ENCODE measurements at places on chromosomes 2 and 18. TPM values are rescaled to one million over a fixed set of nuclear protein-coding genes. Genes with fewer than 3 reads are reported as not detected.
A peak's percentile ranks its signal among the peaks of the same experiment; 100 is the strongest.

GRCh38 chr18:14943967-14944636 is 196.1 kb downstream of the ANKRD30B start:
- no peaks in the 10 kb centered on the region for H3K36me3 ChIP-seq
- no peak overlapping the region for H3K27ac ChIP-seq
- no peaks in the 10 kb centered on the region for H3K4me1 ChIP-seq
- H3K4me3 ChIP-seq, result no peak overlapping the region
- DNase-seq, result no peak
- no peaks in the 10 kb centered on the region for H3K27me3 ChIP-seq

DNA sequence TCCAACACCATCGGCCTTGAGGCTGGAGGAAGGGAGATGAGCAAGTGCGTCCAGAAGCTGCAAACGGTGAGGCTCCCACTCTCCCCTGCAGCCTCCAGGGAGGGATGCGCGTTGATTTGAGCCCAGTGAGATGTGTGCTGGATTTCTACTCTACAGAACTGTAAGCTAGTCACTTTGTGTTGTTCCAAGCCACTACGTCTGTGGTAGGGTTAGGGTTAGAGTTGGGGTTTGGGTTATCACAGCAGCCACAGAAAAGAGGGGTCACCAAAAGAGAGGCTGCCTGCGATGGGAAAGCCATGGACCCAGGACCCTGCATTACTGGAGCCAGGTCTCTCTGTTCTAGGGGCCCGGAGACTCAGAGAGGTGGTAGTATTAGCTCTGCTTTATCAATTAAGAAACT is 94.5 kb downstream of the KCNF1 start:
- H3K4me1 ChIP-seq, result no peaks in the 10 kb centered on the region
- DNase-seq, result no peak
- H3K36me3 ChIP-seq, result no peaks in the 10 kb centered on the region
- H3K4me3 ChIP-seq, result no peak overlapping the region
- H3K27me3 ChIP-seq, result no peaks in the 10 kb centered on the region

IL1RL1 gene
- 0.13 TPM for total RNA-seq

DNA sequence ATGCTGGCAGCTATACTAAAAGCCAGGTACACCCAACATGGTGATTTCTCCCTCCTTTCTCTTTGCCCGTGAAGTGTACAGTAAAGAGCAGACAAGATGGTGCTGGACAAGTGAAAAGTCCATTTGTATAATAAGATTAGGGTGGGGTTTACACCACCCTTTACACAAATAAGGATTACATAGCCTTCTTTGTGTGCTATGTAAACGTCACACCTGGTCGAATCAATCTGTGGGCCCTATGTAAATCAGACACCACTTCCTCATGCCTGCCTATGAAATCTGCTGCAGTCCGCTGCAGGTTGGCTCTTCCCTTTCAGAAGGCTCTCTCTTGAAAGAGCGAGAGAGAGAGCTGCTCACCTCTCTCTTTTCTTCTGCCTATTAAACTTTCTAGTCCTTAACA is 1054.3 kb upstream of the SLC39A10 start:
- H3K36me3 ChIP-seq, result no peaks in the 10 kb centered on the region
- no peak overlapping the region for H3K27ac ChIP-seq
- DNase-seq, result no peak
- no peaks in the 10 kb centered on the region for H3K27me3 ChIP-seq
- no peak overlapping the region for H3K4me3 ChIP-seq

DNA sequence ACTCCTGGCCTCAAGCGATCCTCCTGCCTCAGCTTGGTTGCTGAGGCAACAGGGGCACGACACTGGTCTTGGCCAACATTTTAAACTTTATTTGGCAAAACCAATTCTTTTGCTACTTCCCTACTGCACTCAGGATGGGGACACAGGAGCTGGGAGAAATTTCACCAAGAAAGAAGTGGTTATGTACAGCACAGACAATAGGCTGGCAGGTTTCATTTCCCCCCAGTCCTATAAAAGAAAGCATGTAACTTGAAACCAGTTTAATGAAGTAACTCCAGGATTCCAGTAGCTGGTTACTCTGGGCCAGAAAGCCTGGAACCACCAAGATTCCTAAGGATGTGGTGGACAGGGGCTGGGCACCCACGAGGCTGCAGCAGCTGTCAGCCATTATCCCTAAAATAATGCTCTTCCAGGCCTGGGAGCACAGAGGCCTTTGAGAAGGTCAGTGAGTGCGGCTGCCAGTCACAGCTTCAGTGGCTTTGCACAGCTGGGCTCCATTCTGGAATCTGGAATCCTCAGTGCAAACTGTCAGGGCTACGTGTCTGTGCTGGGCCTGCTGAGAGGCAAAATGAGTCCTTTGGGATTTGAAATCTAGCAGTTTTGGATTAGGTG is 142.3 kb upstream of the ITGA6 start:
- H3K4me3 ChIP-seq, result no peak overlapping the region
- no peaks in the 10 kb centered on the region for H3K36me3 ChIP-seq
- peaks cover 2% of the 10 kb centered on the region for H3K27me3 ChIP-seq
- peaks cover 8% of the 10 kb centered on the region for H3K4me1 ChIP-seq
- DNase-seq, result no peak

IL36G gene
- total RNA-seq, result not detected

DNA sequence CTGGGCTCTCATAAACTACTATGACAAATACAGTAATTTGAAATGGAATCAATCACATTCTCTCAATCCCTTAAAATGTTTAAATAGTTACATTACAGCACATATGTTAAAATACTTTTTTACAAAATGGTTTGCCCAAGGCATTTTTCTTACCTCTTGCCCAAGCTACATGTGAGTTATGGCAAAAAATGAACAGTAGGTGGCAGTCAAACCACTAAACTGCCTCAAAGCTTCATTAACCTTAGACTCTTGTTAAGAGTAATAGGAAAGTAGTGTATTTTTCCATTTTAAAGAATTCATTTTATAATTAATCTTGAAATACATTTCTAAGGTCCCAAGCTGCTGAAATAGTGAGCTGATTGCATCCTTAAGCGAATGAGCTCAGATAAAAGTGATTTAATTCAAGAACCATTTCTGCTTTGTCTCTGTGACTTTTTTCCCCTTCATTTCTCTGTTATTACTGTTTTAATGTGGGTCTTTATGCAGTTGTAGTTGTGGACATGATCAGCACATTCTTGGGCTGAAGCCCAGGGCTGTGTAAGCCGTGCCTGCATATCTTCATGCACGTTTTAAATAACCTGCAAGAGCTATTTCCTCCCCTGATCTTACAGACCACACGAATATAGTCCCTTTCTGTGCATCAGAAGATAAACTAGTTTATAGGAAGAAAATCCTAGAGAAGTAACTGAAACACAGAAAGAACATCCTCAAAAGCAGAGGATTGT is 311.8 kb downstream of the LNPK start:
- peak; percentile 54 for DNase-seq
- no peak overlapping the region for H3K4me3 ChIP-seq
- peaks cover 12% of the 10 kb centered on the region for H3K27me3 ChIP-seq
- H3K4me1 ChIP-seq, result no peaks in the 10 kb centered on the region
- no peak overlapping the region for H3K27ac ChIP-seq
- no peaks in the 10 kb centered on the region for H3K36me3 ChIP-seq

DNA sequence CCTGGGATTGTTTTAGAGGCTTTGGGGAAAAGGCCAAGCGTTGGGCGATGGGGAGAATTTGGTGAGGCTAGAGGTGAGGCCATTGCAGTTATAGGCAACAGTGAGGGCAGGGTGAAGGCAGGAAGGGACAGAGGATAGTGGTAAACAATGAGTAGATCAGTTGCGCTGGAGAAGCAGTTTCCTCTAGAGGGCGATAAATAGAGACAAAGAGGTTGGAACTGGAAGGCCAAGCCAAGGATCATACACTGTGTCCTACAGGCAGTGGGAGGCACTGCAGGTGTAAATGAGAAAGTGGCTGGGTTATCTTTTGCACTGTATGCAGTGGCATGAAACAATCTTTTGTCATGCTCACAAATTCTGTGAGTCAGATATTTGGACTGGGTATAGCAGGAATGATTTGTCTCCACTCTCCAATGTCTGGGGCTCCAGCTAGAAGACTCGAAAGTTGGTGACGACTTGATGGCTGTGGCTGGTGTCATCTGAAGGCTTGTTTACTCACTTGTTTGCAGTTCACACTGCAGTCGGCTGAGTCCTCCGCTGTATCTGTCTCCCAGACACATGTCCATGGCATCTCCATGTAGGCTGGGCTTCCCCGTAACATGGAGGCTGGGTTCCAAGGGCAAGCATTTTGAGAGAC is 82.1 kb downstream of the TNP1 start:
- peaks cover 18% of the 10 kb centered on the region for H3K27me3 ChIP-seq
- no peak overlapping the region for H3K4me3 ChIP-seq
- no peaks in the 10 kb centered on the region for H3K36me3 ChIP-seq
- H3K4me1 ChIP-seq, result peaks cover 6% of the 10 kb centered on the region

RNU2-63P gene
- 4.5 TPM for total RNA-seq

GRCh38 chr2:174951745-174952144 is 53.4 kb downstream of the CHN1 start:
- no peaks in the 10 kb centered on the region for H3K4me1 ChIP-seq
- no peak overlapping the region for H3K4me3 ChIP-seq
- H3K27ac ChIP-seq, result no peak overlapping the region
- peaks cover 29% of the 10 kb centered on the region for H3K27me3 ChIP-seq

FHOD3 gene
- total RNA-seq, result not detected

DNA sequence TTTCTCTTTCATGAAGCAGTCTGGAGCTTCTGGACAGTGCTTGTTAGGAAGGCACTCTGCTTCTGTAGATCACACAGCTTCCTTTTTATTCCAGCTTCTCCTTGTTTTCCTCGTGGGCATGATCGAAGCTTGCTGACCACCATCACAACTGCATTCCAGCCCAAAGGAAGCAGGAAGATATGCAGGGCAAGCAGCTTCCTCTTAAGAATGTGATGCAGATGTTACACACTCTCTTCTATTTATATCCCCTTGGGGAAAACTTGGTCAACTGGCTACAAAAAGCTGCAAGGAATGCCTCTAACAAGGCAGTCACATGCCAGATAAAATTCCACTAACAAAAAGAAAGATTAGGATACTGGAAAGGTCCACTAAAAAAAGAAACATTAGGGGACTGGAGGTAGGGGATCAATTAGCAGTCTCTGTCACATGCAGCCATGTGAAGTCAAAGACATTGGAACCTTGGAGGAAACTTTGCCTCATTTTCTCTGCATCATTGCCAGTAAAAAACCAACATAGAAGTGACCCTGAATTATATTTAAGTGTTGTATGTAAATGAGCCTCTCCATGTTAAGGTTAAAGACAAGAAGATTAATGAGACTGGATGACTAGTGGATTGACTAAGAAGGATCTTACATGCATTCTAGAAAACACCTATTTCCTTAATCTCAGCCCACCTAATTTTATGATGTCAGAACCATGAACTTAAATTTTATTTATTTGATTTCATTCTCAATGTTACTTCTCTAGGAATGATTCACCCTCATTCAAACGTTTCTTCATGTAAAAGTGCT is 98.3 kb downstream of the NAB1 start:
- no peaks in the 10 kb centered on the region for H3K27me3 ChIP-seq
- H3K4me3 ChIP-seq, result no peak overlapping the region
- DNase-seq, result no peak
- no peaks in the 10 kb centered on the region for H3K4me1 ChIP-seq

GRCh38 chr2:102005989-102006885 is 14.5 kb downstream of the IL1R2 start:
- H3K4me1 ChIP-seq, result no peaks in the 10 kb centered on the region
- H3K36me3 ChIP-seq, result no peaks in the 10 kb centered on the region
- no peak overlapping the region for H3K27ac ChIP-seq
- peak; percentile 49 for DNase-seq
- peaks cover 2% of the 10 kb centered on the region for H3K27me3 ChIP-seq
- H3K4me3 ChIP-seq, result no peak overlapping the region

DNA sequence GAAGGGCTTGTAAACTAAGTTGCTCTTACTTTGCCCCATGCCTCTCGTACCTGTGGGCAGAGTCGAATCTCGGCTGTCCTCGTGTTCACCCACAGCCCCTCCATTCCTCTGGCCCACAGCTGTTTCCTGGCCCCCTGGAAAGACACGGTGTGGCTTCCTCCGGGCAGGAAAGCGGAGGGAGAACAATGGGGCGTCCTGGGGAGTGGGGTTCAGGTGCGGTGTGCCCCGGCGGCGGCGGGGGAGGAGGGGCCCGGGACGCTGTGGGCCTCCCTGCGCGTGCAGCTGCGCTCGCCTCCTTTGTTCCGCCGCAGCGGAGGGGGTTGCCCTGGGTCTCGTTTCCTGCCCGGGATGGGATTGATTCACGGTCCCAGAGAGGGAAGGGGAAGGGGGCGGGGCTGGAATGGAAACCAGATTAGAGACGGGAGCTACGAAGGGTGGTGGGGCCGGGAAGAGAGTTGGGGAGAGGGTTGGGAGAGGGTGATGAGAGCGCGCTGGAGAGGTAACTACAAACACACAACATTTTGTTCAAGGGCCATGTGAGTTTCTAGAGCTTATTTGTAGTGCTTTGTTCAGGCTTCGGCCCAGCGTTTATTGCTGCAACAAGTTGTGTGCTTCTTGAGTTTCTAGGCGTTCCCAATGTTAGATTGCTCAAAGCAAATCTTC is 796 bp downstream of the MYO1B start:
- peaks cover 11% of the 10 kb centered on the region for H3K4me1 ChIP-seq
- H3K4me3 ChIP-seq, result peak overlapping the region; percentile 72
- no peak overlapping the region for H3K27ac ChIP-seq
- H3K27me3 ChIP-seq, result peaks cover 20% of the 10 kb centered on the region

CYTIP gene
- total RNA-seq, result 227 TPM

DNA sequence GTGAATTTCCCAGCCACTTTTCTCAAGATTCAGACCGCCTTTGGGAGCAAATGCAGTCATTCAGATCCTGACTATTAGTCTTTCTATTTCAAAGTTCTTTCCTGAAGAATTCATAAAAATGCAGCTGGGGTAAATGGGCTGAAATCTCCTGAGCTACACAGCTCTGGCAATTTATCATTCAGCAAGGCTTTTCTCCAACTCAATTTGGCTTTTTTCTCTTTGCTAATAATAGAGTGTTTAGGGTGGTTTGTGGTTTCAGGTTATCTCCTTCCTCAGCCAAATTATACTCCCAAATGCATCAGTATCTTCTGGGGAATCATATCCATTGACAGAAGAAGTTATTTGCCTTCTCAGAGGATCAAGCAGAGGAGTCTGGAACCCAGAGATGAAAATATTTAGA is 282.4 kb upstream of the SLC14A2 start:
- no peak overlapping the region for H3K27ac ChIP-seq
- H3K4me3 ChIP-seq, result no peak overlapping the region
- H3K27me3 ChIP-seq, result no peaks in the 10 kb centered on the region
- no peaks in the 10 kb centered on the region for H3K36me3 ChIP-seq
- no peak for DNase-seq

DCDC2C gene
- total RNA-seq, result not detected

DNA sequence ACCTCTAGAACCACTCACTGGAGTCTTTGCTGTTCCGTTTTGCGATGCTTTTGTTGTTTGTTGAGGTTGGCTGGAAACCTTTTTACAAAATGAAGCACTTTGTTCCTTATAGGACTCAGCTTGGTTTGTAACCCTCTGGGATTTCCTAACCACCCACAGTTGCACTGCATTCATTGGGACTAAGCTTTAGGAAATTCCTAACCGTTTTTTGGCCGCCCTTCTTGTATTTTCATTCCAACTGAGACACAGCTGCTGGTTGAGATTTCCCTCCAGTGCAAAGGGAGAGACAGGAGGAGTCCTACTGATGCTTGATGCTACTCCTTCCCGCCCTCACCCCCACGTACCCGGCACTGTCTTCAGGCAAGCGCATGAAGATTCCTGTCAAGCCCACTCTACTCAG is 6.1 kb upstream of the DIPK1C start:
- no peak overlapping the region for H3K27ac ChIP-seq
- H3K36me3 ChIP-seq, result no peaks in the 10 kb centered on the region

- H3K4me3 ChIP-seq, result no peak overlapping the region
- H3K36me3 ChIP-seq, result no peaks in the 10 kb centered on the region
- no peak overlapping the region for H3K27ac ChIP-seq
- peaks cover 10% of the 10 kb centered on the region for H3K4me1 ChIP-seq
- peaks cover 41% of the 10 kb centered on the region for H3K27me3 ChIP-seq
Measured at GRCh38 chr18:45834306-45834705, 8.8 kb downstream of the SIGLEC15 start.

DSC2 gene
- not detected for total RNA-seq

Measured in activated CD8-positive, alpha-beta T cell treated with anti-CD3 and anti-CD28 coated beads, Interleukin-2, amount 10 ng/mL, durations not matched to agents 7 days and 5 days (primary cell).